CD4-positive, alpha-beta T cell treated with Interleukin-4 for 1 hour (primary cell): ENCODE measurements at places on chromosomes 3 and 15.
A peak's percentile ranks its signal among the peaks of the same experiment; 100 is the strongest.

DNA sequence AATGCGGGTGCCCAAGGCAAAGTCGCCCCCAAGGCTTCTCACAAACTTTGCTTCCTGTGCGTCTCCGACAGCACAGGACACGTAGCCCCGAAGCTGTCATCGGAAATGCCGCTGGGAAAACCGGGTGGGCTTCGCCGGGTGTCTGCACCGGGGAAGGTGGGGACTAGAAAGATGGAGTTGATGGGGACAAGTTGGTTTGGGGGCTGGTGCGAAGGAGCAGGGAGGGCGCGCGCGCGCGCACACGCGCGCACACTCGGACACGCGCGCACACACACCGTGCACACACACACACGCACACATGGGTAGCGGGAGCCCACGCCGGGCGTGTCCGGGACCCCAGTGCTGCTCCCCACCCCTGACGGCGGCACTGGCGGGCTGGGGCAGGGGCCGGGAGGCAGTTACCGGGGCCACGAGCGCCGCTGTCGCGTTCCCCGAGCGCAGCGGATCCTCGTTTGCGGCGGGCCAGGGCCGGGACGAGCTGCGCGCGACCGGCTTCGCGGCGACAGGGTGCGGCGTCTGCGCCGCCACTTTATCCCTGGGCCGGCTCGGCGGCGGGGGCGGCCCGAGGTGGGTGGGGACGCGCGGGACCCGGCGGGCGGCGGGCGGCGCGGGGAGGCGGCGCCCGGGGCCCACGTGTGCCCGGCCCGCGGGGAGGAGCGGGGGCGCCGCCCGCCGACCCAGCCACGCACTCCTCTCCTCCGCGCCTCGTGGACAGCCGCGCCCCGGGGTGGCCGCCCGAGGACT, 539 bp upstream of the MGLL start:
- DNase-seq: peak; percentile 24

DNA sequence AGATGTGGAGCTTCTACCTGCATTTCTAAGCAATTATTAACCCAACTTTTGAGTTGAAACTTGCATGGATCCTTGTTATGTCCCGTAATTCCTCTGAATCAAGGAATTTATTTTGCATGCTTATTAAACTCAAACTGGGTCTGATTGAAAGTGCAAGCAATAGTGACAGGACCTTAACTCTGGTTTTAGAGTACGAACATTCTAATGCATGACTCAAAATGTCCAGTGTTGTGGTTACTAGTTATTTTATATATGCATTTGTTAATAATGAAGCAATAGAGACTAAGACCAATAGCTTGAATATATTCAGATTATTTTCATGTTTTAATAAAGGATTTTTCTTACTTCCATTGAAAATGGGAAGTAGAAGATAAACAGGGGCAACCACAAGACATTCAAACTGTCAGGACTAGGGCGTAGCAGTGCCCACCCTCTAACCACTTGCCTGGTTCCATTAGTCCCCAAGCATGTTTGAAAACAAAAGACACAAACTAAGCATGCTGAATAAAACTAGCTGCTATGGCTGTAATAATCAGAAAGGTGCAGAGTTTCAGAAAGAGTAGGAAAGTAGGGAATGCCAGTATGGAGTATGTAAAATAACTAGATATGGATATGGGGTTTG, 28.1 kb downstream of the OIP5 start:
- no peak for DNase-seq

DNA sequence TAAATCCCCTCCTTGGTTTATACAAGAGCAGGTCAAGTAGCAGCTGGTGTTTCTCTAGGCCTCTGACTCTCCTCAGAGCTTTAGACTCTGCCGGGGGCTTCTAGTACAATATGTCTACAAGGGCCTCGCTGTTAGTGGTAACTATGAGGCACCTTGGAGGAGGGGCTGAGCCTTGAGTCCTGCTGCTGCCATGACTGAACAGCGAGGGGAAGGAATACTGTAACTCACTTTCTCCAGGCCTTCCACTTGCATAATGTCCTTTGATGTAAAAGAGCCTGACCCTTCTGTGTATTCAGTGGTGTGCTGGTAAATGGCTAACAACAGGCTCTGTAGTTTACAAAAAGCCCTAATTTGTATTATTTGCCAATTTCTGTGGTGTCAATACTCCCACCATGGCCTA, 27.8 kb downstream of the DRD3 start:
- DNase-seq: no peak

DNA sequence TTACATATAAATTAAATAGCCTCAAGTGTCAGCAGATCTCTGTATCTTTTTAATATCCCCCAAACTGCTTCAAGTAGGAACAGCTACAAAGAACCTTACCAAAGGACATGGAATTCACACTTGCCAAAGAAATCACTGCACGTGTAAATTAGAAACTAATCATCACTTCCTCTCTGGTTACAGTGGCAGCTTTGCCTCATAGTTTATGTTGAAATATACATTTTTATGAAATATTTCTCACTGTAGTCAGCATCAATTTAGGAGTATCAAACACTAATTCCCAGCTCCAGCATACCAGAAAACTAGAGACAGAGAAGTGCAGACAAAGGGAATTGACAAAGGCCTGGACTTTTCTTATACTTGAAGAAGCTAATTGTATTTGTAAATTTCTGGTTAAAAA, 260.9 kb downstream of the TIGIT start:
- no peak for DNase-seq

DNA sequence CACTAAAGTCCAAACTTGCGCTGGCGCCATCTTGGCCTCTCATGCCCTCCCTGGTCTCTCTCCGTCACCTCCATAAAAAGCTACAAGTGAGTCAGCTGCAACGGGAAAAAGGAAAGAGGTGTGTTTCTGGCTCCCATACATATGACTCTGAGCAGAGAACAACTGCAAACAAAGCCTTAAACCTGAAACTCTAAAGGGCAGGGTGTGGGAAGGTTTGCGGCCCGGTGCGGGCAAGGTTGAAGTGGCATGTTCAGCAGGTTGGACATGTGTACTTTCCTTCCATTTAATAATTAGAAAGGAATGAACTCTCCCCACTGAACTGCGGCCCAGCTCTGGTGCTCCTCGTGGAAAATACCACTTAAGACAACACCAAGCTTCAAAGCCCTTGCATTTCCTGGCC, 59.0 kb upstream of the PPARG start:
- DNase-seq: no peak

DNA sequence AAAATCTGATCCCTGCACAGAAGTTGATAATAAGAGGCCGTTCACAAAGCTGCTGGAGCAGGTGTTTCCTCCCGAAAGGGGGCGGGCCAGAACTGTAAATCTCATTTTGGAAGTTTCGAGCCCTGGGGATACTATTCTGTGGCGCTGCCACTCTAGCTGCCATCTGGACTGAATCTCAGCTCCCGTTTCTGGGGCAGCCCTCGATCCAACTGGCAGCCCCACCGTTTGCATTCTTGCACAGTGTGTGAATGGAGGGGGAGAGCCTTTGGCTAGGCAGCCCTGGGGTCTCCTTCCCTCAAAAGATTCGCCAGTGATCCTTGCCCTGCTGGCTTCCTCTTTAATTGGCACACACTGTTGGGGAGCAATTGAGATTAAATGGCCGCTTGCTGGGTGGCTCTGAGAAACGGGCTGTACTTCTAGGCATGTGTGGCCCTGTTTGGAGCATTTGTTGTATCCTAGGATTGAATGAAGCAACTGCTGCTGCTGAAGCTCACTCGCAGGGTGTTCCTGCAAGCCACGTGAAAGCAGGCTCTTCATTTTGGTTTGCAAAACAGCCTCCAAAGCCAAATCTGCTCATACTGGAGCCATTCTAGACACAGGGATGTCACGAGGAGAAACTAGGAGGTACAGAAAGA, 57.2 kb upstream of the TOPAZ1 start:
- DNase-seq: no peak

GRCh38 chr3:42256135-42256819, 9.7 kb downstream of the CCK start:
- DNase-seq: no peak

GRCh38 chr3:169955406-169955805, 11.2 kb upstream of the SEC62 start:
- no peak for DNase-seq

DNA sequence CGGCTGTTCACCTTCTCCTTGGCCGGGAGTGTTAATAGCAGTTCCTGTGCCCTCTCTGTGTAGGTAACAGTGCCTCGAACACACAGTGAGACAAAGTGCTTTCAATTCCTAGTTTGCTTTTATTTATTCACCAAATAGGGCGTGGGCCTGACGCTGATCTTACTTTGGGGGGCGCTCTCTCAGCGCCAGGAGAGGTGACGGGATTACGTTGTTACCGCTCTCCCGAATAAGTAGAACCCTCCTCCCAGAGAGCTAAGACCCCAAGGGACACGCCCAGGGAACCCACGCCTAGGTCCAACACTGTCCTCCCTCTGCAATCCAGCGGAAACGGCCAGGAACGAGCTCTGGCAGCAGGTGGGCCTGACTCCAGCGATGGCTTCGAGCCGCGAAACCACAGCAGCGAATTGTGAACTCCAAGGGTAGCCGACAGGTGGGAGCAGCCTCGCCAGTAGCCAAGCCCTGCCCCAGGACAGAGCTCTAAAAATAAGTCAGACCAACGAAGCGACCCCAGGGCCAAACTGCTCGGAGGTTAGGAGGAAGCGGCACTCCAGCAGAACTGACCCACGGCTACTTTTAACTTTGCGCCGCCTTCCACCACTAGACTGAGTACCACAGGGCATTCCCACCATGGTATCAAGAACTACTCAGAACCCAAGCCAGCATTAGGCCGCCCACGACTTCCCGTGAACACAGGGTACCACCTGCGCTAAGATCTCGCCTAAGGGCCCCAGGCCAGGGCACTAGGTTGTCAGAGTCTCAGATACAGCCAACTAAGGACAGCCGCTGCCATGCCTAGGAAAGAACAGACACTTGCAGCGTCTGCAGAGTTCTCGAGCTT, 1.6 kb upstream of the SIN3A start:
- DNase-seq: peak; percentile 60

DNA sequence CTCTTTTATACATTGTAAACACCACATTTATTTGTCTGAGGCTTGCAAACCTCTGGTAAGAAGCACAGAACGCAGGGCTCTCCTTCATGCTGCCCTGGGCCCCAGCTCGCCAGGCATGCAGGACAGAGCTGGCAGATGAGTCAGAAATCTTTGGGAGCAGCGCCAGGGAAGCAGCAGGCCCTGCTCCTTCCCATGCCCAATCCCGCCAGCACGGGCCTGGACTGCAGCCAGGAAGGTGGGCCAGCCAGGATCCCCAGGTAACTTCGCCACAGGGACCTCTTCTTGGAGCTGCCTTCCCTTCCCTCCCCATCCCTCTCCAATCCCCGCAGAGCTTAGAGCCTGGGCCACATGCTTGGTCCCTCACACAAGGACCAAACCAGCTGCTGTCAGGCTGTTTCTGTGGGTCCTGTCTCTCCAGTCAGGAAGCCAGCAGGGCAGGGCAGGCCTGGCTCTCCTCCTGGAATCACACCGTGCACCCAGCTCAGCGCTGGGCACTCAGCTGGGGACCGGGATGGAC, 8.8 kb downstream of the STOML1 start:
- DNase-seq: no peak

DNA sequence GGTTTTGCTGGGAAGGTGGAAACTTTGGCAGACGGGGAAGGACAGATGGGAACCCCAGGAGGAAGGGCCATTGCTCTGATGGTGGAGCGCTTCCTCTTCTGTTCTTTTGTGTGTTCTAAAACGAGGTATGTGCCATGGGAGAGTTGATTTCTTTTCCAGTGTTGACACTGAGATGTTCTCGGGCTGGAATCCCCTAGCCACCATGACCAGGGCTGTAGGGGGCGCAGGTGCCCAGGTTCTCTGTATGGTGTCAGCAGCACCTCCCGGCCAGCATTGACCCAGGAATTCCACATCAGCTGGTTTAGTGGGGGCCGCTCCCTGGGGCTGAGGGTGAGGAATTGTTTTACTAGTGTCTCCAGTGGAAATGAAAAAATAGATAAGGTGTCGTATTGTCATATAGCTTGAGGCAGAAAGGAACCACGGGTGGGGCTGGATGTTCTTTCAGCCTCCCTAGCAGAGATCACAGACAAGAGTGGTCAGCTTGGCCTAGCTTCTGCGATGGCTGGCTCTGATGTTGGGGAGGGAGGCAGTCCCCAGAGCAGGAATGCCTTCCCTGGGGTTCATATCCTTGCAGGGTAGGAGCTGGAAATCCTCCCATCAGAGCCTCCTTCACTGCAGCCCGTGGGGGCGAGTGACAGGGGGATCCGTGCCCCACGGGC, 34.2 kb upstream of the ACAD9 start:
- DNase-seq: no peak

DNA sequence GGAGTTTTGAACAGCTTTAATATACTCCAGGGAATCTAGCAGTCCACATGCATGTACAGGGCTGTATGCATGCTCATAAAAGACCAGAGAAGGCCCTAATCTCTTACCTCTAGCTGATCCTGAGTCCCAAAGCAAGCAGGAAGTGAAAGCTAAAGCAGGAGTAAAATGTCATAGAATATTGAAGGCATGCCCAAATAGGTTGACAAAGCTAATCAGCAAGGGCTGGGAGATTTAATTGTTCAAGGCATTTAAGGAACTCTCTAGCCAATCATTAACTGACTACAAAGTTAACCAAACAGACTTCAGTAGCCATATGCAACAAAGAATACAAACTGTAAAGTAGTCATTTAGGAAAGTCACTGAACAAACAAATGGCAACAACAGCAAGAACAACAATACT, 85.8 kb upstream of the KBTBD8 start:
- no peak for DNase-seq

DNA sequence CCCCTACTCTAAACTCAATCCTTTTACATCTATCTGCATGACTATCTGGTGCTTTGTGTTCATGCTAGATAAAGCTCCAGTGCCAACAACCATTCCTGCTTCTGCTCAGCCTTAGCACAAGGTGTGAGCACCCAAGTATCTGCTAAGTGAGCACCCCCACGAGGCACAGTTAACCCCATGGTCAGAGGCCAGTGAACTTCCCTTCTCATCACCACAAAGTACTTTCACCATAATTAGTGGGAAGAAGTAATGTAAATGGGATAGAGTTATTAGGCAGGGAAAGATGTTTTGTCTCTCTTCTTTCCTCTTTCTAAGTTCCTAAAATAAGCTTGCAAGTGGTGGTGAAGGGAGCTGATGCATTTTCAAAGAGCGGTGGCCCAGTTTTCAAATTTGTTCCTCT, 96.4 kb downstream of the ANO10 start:
- no peak for DNase-seq

DNA sequence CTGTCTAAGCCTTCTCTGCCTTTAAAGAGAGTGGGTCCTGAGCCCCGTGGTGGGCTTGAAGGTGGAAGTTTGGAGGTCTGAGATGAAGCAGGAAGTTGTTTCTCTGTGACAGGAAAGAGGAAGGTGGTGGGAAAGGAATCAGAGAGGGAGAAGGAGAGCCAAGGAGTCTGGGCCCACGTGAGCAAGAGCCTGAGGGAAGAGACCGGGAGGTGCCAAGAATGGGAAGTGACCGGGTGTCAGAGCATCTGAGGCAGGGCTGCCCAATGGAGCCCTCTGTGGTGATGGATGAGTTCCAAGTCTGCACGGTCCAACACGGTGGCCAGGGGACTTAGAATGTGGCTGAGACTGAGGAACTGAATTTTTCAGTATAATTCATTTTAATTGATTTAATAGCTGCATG, 24.6 kb downstream of the ALDH1L1 start:
- DNase-seq: no peak

GRCh38 chr3:60240492-60240891, 1010.8 kb downstream of the FHIT start:
- DNase-seq: no peak

GRCh38 chr3:100706365-100706764, 2.9 kb upstream of the TFG start:
- no peak for DNase-seq

- no peak for DNase-seq
Observed at GRCh38 chr3:19254189-19254588, 105.9 kb downstream of the KCNH8 start.
